Activated naive CD4-positive, alpha-beta T cell treated with anti-CD3 and anti-CD28 coated beads, Interleukin-2, amount 50 U/mL, for 16 hours (primary cell): ENCODE measurements at places on chromosomes 5 and 9.

DNA sequence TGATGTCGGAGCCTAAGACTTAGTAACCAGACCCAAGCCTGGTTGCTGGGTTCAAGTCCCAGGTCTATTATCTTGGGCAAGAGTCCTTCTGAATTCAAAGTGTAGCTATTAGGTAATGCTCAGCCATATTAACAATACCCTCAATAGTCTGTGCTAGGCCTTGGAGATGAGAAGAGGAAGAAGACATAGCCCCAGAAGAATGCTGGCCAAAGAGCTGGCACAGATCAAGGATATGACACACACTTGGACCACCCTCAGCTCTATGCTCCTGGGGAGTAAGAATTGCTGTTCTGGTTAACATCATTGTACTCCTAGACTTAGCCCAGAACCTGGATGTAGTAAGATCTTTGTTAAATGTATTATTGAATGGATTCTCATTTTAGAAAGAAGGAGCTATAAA is 426.7 kb downstream of the CDK5RAP2 start:
- DNase-seq, result no peak

DNA sequence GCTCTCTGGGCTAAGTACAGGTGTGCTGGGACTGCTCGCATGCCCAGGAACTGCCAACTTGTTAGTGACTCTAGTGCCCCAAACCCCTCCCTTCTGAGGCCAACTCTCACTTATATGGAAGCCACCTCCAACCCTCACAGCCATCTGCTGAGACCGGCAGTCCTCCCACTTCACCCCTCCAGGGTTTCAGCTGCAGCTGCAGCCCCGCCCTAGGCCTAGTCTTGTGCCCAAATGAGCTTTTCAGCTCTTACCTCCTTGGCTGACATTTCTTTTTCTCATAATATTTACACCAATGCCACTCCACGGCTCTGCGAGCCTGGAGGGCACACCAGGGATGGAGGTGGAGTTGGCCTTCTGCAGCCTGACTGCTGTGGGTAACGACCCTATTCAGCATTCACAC is 166.6 kb downstream of the ROR2 start:
- no peak for DNase-seq

DNA sequence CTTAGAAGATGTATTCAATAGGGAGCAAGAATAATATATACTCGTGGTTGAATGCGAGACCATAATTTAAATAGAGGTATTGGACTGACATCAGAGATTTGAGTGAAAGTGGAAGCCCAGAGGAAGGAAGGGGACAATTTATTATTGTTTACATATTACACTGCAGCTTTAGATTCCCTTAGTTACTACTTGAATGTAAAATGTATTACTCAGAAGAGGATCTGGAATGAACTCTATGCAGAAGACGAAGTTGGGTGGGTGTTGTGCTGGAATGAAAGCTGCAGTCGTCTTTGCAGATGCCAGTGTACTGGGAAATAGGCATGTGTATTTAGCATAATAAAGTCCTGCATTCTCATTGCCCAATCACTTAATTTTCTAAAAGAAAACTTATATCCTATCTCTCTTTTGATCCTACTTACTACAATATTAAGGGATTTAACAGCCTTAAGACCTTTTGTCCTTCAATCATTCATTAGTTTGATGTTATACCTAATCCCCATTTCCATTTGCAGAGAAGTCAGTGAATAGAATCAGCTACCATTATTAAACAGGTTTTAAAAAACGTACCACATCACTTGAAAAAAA is 570.7 kb upstream of the WWC1 start:
- DNase-seq, result no peak

DNA sequence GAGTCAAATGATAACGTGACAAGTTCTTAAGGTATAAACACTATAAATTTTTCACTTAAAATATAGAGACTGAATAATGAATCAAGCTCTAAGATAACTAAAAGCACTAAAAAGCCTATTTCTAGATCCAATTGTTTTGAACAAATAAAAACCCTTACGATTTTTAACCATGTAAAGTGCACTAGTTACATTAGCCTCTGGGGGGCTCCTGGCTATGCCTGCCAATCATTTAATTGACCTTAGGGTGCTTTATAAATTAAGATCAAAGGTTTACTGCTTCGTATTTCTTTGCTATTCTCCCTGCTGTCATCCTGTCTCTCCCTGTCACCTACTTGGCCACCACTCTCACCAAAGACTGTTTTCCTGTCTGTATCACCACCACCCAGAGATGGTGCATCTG is 133.4 kb downstream of the ESM1 start:
- DNase-seq, result no peak

DNA sequence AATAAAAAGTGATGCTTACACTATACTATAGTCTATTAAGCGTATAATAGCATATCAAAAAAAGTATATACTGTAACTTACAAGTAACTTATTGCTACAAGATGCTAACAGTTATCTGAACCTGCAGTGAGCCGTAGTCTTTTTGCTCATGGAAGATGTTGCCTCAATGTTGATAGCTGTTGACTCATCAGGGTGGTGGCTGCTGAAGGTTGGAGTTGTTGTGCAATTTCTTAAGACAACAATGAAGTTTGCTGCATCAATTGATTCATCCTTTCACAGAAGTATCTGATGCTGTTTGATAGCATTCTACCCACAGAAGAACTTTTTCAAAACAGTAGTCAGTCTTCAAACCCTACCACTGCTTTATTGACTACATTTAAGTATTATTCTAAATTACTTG is 7.8 kb upstream of the C9orf40 start:
- DNase-seq, result no peak

DNA sequence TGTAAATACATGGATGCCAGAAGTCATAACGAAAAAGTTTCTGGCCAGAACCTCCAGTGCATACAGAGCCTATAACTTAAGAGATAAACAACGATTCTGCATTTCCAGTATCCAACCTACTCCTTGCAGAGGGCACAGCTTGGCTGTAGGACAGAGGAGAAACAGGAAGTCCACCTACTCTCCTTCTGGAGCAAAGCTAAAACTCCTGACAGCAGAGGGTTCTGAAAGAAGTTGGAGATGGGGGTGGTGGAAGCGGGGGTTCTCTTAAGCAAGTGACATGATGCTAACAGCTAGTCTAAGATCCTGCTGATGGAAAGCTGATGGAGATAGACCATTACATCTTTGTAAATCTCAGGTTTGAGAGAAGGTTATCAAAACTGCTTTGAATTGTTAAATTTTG is 35.5 kb upstream of the CTNNAL1 start:
- no peak for DNase-seq

DNA sequence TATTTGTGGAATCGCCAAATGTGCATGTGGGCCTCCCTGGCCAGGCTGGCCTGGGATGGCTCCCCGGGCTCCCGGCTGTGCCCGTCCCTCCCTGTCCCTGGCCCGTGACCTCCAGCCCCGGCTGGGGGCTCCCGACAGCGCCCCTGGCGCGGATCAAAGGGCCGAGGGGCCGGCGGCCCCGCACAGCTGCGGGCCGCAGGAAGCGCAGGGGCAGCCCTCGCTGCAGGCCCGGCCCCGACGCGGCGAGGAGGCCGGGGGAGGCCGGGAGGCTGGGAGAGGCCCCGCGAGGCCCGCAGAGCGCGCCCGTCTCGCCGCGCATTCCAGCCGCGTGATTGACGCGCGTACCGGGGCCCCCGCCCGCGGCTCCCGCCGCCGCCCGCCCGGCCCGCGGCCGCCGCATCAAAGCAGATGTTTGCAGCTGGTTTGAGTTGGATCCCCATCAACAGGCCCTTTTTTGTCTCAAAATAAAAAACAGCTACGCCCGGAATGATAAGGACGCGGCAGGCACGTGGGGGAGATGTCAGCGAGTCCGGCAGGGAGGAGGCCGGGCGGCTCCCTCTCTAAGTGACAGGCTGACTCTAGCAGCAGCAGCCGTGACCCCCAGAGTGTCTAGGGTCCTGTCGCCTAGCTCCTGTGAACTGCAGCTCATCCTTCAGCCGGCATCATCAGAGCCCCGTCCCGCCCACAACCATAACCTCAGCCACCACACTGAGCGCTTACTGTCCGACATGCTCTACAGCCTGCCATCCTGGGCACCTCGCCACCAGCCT is 69.4 kb downstream of the LMX1B start:
- DNase-seq, result no peak

- no peak for DNase-seq
These were observed 168.8 kb downstream of the GABBR2 start for GRCh38 chr9:98539954-98540353.

GRCh38 chr5:95670568-95670967 is 12.2 kb downstream of the SPATA9 start:
- DNase-seq, result no peak

DNA sequence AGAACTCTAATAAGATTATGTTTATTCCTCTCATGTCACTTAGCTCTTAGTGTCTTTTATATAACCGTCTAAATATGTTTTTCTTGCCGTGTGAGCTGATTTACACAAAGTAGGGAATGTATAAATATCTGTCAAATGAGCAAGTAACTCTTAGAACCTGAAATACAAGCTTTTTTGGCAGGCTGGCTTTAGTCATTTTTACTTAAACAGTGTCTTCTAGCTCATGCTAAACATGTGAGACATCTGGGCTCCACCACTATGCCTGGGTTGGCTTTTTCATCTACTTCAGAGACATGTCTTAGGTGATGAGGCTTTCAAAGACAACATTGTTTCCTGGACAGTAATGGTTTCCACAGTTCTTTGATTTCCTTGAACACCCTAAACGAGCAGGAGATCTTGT is 137.2 kb upstream of the ZNF608 start:
- DNase-seq, result no peak

DNA sequence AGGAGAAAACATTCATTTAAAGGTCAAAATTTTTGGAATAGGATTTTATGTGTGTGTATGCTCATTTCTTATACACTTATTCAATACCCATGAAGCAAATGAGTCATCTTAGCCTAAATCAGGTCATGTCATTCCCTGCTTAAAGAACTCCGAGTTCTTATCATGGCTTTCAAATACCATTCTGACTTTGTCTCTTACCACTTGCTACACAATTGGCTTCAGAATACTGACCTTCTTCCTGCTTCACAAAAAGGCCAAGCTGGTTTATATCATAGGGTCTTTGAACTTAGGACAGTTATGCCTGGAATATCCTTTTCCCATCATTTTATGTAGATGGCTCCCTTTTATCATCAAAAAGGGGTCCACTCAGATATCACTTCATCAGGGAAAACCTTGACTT is 652.2 kb upstream of the WWC1 start:
- DNase-seq, result no peak

GRCh38 chr9:105751761-105752160 is 57.4 kb downstream of the TMEM38B start:
- no peak for DNase-seq

GRCh38 chr5:173640156-173640804 is 23.8 kb upstream of the BOD1 start:
- DNase-seq, result no peak

GRCh38 chr5:37902323-37902722 is 62.5 kb upstream of the GDNF start:
- no peak for DNase-seq

DNA sequence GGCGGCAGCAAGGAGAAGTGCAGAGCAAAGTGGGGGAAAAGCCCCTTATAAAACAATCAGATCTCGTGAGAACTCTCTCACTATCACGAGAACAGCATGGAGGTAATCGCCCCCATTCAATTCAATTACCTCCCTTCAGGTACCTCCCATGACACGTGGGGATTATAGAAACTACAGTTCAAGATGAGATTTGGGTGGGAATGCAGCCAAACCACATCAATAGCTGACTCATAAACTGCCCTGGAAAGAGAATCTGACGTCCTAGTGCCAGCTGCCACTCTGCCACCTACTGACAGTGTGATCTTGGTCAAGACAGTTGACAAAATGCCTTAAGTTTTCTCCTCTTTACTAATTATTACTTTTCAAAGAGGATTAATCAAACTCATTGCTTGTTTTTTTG is 128.3 kb downstream of the GPBP1 start:
- peak; percentile 40 for DNase-seq

DNA sequence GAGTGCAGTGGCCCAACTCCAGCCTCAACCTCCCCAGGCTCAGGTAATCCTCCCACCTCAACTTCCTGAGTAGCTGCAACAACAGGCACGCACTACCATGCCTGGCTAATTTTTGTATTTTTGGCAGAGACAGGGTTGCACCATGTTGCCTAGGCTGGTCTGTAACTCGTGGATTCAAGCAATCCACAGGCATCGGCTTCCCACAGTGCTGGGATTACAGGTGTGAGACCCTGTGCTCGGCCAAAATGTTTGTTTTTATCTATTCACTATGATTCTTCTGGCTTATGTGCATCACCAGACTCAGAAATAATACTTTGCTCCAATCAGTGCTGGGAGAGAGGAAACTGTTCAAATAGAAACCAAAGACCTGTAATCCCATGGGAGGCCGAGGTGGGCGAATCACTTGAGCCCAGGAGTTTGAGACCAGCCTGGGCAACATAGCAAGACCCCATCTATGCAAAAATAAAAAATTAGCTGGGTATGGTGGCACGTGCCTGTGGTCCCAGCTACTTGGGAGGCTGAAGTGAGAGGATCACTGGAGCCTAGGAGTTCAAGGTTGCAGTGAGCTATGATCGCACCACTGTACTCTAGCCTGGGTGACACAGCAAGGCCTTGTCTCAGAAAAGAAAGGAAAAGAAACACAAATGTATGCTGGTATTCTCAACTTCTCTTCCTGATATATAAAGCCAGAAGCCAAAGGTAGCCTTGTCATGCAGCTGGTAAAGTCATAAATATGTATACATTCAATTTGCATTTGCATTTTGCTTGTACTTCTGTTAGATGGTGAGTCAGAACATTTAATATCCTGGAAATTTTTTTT is 4.5 kb downstream of the PIP5K1B start:
- no peak for DNase-seq

GRCh38 chr9:4443439-4443838 is 46.8 kb upstream of the SLC1A1 start:
- no peak for DNase-seq

DNA sequence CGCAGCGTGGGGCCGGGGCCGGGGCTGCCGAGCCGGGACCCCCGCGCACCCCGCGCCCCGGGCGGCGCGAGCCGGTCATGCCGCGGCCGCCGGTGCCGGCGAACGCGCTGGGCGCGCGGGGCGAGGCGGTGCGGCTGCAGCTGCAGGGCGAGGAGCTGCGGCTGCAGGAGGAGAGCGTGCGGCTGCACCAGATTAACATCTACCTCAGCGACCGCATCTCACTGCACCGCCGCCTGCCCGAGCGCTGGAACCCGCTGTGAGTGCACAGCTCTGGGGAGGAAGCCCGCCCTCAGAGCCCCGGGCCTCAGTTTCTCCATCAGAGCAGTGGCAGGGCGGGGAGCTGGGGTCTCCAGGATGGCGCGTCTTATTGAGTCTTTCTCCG is 335 bp downstream of the GALNT12 start:
- DNase-seq, result peak; percentile 40

GRCh38 chr5:109901628-109901981 is 211.9 kb downstream of the MAN2A1 start:
- DNase-seq, result no peak

- no peak for DNase-seq
These were observed 73.0 kb upstream of the RAI14 start for GRCh38 chr5:34583167-34583566.

- DNase-seq, result no peak
These were observed 16.5 kb upstream of the SLC2A8 start for GRCh38 chr9:127380479-127380878.

GRCh38 chr5:127492854-127493738 is 24.3 kb upstream of the PRRC1 start:
- DNase-seq, result no peak

- no peak for DNase-seq
These were observed 118.7 kb upstream of the FST start for GRCh38 chr5:53361708-53362107.
